Stomach (tissue), 19 donors: ENCODE measurements at places on chromosomes 5 and 9. TPM values are rescaled to one million over a fixed set of nuclear protein-coding genes. Genes with fewer than 3 reads are reported as not detected.

ALDH1A1 gene
- 157 TPM for polyA plus RNA-seq

ADAMTS16 gene
- not detected for polyA plus RNA-seq

DAB2 gene
- 3.1 TPM for polyA plus RNA-seq

RPL35 gene
- 6,131 TPM for polyA plus RNA-seq

PLAC8L1 gene
- polyA plus RNA-seq, result 0.68 TPM

MEF2C gene
- 12.7 TPM for polyA plus RNA-seq

ADAMTS13 gene
- polyA plus RNA-seq, result 8.3 TPM

AIF1L gene
- 7.2 TPM for polyA plus RNA-seq

NMUR2 gene
- polyA plus RNA-seq, result not detected

ACOT12 gene
- not detected for polyA plus RNA-seq

SPARC gene
- 87.7 TPM for polyA plus RNA-seq

SUSD3 gene
- polyA plus RNA-seq, result 2.9 TPM

RAD23B gene
- 35.1 TPM for polyA plus RNA-seq
